ENCODE measurements at places on chromosomes 1 and 21.

GRCh38 chr1:112390775-112391602 is 5.0 kb upstream of the CTTNBP2NL start:
- peak; percentile 67 for DNase-seq

- no peak for DNase-seq
These were observed 20.6 kb upstream of the TBX15 start for GRCh38 chr1:119008483-119009311.

DNA sequence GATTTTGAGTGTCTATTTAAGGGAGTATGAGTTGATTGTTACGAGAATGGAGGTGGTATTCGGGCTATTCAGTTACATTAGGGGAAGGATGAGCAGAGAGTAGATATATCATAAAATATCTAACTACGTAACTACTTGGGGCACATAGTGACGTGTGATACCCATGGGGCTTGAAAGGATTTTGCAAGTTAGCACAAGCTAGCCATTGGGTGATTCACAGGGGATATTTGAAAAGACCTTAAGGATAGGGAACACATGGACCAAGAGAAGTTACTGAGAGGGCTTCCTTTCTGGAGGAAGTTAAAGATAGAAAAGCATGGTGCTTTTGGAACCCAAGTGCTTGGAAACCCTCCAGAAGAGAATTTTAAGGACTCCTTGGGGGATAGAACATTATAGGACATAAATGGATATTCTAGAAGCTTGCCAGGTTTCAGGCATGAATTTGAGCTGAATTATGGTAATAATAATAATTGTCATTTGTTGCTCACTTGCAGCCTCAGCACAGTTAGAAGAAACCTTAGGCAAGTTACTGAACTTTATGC is 5.4 kb downstream of the DISP1 start:
- no peak for DNase-seq

- no peak for DNase-seq
These were observed 60.1 kb upstream of the TARBP1 start for GRCh38 chr1:234538930-234539649.

GRCh38 chr1:41954533-41954944 is 35.8 kb upstream of the HIVEP3 start:
- no peak for DNase-seq

DNA sequence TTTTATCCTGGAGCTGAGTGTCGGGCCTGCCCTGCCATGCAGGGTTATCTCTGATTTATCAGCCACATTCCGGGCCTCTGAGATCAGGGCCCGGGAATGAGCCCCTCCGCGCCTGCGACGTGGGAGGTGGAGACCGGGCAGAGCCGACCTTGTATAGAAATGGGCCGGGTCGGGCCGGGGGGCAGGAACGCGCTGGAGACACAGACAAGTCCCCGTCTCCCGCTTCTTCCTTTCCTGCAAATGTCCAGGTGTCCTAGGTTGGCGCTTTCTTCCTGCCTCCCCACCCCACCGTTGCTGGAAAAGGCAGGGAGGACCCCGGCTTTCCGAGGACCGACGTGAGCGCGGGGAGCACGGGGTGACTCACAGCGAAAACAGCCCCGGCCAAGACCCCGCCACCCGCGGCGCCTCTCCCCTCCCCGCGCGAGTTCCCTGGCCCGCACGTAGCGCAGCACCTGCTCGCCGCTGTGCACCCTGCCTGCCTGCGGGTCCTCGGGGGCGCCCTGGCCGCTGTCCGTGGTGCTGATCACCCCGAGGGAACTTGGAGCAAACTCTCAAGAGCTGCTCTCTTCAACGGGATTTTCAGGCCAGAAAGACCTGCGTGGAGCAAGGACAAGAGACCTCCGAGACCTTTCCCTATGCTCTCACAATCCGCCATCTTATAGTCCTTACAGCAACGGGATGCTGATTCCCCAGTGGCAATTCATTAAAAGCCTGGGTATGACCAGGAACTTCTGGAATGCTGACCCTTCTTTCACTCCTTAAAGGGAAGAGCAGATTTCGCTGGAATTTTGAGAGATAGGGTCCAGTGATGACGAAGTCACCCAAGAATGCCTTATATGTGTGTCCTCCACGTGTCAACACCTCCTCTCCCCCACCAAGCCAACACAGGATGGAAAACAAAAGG is 475 bp upstream of the NPPB start:
- DNase-seq: peak; percentile 68

GRCh38 chr1:183804916-183805841 is at the start of gene RGL1:
RGL1 (plus strand) TSS chr1:183805120; CDS start chr1:183805298, 178 bp downstream.
- DNase-seq: peak; percentile 14

- no peak for DNase-seq
These were observed 34.2 kb downstream of the SLC19A1 start for GRCh38 chr21:45507888-45508508.

DNA sequence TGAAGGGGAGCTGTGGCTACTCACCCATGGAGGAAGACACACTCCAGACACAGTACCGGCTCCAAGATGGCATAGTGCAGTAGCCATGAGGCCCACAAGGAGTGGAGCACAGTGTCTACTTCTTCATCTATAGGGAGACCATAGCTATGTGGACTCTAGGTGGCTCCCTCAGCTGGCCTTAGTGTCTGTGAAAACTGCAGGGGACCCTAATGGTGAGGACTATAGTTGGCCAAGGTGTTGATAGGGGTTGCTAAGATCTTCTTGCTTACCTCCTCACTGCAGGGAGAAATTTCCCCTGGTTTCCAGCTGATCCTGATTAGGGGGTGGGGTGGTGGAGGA is 58.9 kb downstream of the DIPK1A start:
- no peak for DNase-seq

DNA sequence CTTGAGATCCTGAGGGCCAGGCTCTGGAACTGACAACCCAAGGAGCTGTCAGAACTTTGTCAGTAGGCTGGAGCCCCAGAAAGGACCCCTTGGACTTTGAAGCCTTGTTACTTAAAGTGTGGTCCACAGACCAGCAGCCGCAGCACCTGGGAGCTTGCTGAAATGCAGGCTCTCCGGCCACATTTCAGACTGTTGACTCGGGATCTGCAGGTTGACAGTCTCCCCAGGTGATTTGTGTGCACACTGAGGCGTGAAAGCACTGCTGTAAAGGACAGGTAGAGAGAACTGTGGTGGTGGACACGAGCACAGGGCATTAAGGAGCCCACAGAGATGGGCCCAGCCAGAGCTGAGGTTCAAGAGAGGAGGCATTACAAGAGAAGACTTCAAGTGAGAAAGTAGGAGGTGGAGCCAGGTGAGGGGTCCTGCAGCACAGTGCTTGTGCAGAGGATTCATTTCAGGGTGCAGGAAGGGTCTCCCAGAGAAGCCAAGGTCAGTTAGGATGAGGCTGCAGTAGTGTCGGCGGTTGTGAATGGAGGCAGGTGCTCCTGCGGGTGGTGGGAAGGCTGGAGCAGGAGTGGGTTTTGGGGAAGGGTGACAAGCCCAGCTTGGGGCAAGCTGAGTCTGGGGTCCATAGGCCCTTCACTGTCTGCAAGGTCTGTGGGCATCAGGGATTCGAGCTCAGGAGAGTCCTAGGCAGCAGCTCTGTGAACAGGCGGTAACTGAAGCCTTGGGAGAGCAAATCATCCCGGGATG is 4.6 kb downstream of the HYI start:
- DNase-seq: no peak

- no peak for DNase-seq
These were observed 2.5 kb upstream of the TAF13 start for GRCh38 chr1:109078317-109078716.

DNA sequence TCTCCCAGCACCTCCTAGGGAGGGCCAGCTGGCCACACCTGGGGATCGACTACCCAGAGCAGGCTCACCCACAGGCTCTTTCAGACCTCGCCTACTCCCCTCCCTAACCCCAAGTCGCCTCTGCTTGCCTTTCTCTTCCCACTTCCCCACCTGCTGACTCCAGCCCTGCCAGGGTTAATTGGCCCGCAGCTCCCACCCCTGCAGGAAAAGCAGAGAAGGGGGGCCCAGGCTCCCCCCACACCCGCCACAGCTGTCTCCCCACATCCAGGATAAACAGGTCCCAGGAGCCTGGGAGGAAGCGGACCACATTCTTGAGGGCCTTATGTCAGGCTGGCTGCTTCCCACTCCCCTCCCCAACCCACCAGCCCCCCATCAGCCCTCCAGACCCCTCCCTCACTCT is 45.0 kb downstream of the TAS1R2 start:
- no peak for DNase-seq

DNA sequence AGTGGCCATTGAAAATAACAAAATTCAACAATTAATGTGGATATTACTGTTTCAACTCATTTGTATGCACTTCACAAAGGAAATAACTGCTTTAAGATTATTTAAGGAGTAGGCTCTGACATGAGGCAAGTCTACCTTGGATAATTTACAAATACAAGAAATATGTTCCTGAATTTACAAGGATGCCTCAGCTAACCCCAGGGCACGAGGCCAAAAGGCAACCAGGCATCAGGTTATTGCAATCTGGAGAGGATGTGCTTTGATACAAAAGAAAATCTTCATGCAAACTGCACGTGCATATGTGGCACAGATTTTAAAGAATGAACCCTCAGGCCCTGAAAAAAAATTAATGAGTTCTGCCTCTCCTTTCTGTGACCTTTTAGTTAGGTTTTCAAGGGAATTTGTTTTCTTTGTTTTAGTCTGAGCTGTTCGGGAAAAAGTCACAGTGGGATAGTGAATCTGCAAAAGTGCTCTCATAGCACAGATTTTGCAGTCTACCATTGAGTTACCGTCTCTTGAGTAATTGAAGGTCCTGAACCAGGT is 1304.2 kb upstream of the ADGRL4 start:
- DNase-seq: no peak

- no peak for DNase-seq
These were observed 9.1 kb upstream of the EXO1 start for GRCh38 chr1:241838897-241839296.

GRCh38 chr1:182087719-182088350 is 26.3 kb upstream of the ZNF648 start:
- no peak for DNase-seq

- no peak for DNase-seq
These were observed 50.9 kb downstream of the SLC44A3 start for GRCh38 chr1:94871031-94871430.

- no peak for DNase-seq
These were observed 19.4 kb downstream of the NTPCR start for GRCh38 chr1:232969799-232970198.

DNA sequence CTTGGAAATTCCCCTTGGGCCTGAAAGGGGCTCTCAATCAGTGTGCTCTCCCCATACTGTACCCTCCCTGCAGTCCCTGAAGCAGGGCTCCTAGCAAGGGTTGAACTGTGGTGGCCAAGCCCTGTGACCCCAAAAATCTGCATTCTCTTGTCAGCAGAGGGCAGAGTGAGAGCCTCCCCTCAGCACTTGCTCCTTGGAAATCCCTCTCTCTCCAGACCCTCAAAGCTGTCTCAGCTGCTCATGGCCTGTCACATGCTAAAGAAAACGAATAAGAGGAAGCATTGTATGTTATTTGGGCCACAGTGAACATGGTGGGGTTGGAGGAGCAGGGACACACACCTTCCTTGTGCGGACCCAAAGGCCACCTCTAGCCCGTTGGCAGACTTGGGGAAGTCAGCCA is 47.2 kb upstream of the SYNC start:
- no peak for DNase-seq

- DNase-seq: no peak
These were observed 35.4 kb downstream of the ADCY10 start for GRCh38 chr1:167878372-167879160.

- no peak for DNase-seq
These were observed 41.1 kb downstream of the SLC35F3 start for GRCh38 chr1:233945573-233945972.

DNA sequence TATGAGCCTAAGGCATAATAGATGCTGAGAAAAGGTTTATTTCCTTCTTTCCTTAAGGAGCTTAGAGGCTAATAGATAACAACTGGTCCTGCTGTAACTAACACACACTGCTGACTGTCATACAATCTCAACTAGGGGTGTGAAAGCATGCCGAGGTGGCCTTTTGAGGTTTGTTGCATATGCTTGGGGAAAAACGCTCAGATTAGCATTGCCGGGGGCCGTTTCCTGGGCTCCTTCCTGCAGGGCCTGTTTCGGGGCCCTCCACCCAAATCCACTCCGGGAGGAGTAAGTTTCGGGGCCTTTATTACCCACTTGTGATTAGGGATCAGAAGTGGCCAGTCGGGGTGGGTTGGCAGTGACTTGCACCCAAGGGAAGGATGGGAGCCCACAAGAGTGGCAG is 27.2 kb upstream of the RCSD1 start:
- no peak for DNase-seq

GRCh38 chr1:246147524-246148461 is 359.3 kb downstream of the SMYD3 start:
- no peak for DNase-seq

DNA sequence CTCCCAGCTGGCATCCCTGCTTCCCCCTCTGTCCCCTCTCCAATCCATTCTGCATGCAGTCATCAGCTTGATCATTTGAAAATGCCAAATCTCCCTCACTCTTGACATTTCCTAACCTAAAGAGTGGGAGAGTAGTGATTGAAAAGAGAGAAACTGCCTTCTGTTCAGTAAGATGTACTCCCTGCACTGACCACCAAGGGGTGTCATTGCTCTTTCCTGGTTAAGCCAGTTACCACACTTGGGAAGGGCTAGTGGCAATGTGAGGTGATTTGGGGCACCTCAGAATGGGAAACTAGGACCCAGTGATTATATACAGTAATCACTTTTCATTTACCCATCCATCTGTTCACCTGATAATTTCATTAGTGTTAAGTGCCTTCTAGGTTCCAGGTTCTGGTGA is 6.9 kb upstream of the TMEM269 start:
- no peak for DNase-seq

- DNase-seq: no peak
These were observed 347.9 kb upstream of the ADGRL2 start for GRCh38 chr1:81452693-81453366.

- no peak for DNase-seq
These were observed 328.9 kb downstream of the PTBP2 start for GRCh38 chr1:97050506-97050905.

GRCh38 chr1:181592255-181592859 is 109.0 kb downstream of the CACNA1E start:
- no peak for DNase-seq

DNA sequence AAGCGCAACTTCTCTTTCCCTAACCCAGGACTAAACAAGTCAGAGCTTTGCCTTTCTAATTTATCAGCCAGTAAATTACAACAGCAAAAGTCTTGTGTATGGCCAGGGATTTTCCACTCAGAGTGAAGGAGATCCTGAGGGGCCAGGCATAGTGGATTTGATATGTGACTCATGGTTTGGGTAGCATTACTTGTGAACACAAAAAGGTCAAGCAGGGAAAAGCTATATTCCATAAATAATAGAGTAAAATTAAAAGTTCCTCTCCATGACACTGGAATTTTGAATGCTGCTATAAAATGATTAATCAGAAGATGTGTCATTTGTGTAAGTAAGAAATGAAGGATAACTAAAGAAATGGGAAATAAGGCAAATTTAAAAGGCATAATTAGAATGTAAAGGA is 284.8 kb downstream of the HLX start:
- no peak for DNase-seq

DNA sequence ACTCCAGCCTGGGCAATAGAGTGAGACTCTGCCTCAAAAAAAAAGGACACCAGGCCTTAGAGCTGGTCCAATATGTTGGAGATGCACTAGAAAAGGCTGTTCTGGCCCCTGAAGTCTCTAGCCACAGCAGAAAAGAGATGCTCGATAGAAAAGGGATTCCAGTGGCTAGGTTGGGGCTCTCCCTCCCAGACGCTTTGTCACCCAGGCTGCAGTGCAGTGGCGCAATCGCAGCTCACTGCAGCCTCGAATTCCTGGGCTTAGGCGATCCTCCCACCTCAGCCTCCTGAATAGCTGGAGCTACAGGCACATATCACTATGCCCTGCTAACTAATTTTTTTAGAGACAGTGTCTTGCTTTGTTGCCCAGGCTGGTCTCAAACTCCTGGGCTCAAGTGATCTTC is 18.2 kb downstream of the PDZK1 start:
- DNase-seq: no peak

GRCh38 chr21:34938089-34938764 is 110.9 kb downstream of the RUNX1 start:
- no peak for DNase-seq

All from stimulated activated CD4-positive, alpha-beta T cell treated with anti-CD3 and anti-CD28 coated beads, Interleukin-4, amount 100 ng/mL, for 48 hours (primary cell).